Cerebellum (tissue), 4 donors: ENCODE measurements at places on chromosomes 1 and 21.

DNA sequence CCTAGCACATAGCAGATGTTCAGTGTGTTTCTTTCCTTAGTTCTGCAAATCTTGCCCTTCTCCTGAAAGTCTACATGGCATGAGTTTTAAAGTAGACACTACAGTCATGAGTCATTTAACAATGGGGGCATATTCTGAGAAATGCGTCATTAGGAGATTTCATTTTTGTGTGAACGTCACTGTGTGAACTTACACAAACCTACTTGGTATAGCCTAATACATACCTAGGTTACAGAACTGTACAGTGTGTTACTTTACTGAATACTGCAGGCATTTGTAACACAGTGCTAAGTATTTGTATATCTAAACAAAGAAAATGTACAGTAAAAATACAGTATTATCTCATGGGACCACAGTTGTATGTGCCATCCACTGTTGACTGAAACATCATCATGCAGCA is 10.0 kb downstream of the TTF2 start:
- DNase-seq, result no peak

GRCh38 chr1:59163268-59164092 is 133.4 kb upstream of the FGGY start:
- DNase-seq, result no peak

- no peak for DNase-seq
Measured at GRCh38 chr1:206608108-206608698, 4.1 kb downstream of the EIF2D start.

DNA sequence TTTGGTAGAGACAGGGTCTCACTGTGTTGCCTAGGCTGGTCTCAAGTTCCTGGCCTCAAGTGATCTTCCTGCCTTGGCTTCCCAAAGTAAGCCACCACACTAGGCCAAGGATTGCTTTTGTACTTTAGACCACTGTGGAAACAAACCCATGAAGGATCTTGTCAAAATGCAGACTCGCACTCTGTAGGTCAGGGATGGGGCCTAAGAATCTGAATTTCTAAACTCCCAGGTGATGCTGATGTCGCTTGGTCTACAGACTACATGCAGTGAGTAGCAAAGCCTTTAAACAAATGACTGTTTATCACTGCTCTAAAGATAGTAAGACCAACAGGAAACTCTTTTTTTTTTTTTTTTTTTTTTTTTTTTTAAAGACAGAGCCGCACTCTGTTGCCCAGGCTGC is 54.1 kb upstream of the MUTYH start:
- no peak for DNase-seq

DNA sequence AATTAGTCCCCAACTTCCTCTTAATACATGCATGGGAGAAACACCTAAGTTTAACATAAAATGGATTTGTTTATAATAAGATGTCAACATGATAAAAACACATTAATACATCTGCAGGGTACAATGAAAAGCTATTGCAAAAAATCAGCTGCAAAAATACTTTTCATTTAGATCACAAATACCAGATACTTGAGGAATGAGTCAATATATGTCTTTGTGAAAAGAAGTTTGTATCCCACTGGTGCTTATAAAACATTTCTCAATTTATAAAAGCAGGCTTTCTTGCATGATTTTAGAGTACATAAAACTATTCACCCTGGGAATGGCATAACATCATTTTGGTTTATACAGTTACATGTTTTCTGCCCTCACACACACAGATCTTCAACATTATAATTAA is 18.6 kb upstream of the PRKAA2 start:
- no peak for DNase-seq

DNA sequence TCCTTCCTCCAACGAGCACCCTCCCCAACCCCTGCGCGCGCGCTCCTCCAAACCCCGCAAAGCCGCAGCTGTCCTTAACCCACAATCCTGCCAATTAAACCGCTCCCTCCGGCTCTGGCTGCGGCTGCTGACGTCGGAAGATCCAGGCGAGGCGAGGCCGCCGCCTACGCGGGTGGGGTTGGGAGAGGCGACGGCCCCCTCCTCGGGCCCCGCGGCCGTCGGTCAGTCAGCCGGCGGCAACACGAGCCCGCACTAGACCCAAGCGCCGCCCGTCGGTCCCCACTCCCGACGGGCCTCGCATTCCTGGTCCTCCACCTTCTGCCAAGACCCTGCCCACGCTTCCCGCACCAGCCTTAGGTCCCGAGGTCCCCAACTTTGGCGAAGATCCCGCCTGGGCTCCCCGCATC is 75.4 kb downstream of the VWA5B1 start:
- no peak for DNase-seq

DNA sequence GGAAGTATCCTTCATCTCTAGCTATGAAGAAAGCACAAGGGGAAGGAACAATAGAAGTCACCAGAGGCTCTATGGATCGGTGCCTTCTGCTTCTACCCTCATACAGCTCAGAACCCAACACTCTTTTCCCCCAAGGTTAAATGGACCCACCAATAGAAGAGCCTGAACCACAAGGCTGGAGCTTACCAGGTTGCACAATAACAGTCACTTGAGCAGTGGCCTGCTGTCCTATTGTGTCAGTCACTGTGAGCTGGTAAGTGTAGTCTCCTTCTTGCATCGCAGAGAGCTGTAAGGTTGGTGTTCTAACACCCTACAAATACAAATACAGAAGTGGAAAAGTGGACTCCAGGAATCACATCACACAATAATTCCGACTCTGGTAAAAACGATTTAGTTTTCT is 103.0 kb downstream of the KIAA0319L start:
- DNase-seq, result no peak

- no peak for DNase-seq
Measured at GRCh38 chr1:56995414-56996100, 29.7 kb upstream of the C8B start.

GRCh38 chr21:31107871-31108270 is 69.6 kb upstream of the KRTAP19-8 start:
- no peak for DNase-seq

DNA sequence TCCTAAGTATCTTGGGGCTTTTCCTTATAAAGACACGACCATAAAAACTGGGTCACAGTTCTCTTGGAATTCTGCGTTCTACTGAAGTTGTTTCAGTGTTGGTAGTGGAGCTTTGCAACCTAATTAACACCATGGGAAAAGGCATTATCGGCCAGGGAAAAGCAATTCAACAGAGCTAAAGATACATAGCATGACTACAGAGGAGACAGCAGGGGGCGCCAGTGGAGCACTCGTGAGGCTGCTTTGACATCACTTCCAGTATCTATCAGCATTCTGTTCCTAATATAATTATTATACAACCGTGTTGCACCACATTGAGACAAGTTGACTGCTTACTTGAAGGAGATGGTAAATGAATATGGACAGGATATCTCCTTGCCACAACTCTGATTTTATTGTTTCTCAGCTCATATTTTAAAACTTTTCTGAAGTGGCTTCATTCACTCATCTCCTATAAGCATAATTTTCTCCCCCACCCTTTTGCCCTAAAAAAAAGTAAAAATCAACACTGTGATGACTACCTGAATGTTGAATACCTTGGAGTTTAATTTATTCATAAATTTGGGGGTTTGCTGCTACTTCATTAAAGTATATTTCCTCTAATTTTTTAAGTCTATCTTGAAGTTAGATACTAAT is 39.4 kb downstream of the ZP4 start:
- DNase-seq, result no peak

GRCh38 chr1:12356004-12356890 is 126.4 kb downstream of the VPS13D start:
- DNase-seq, result no peak

DNA sequence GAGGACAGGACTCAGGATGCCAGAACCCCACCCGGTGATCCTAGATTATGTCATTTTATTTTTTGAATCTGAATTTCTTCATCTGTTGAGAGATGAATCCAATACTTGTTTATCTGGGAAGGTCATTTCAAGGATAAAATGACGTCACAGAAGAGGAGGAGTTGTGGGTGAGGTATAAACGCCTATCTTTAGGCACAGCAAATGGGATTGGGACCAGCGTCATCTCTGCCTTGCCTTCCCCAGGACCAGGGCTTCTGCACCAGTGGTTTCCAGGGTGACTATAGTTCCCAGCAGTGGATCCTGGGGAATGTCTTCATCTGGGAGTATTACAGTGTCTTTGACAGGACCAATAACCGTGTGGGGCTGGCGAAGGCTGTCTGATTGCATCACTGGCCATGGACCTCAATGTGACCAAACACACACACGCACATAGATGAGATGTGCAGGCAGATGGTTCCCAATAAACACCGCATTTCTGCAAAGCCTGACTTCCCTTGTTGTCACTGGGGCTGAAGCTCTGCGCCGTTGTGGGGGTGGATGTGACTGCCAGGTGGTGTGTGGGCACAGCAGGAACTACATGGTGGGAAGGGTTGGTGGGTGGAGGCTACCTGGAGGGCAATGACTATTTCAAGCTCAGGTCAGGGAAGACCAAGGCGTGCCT is 28.1 kb downstream of the KCNA10 start:
- peak; percentile 11 for DNase-seq

DNA sequence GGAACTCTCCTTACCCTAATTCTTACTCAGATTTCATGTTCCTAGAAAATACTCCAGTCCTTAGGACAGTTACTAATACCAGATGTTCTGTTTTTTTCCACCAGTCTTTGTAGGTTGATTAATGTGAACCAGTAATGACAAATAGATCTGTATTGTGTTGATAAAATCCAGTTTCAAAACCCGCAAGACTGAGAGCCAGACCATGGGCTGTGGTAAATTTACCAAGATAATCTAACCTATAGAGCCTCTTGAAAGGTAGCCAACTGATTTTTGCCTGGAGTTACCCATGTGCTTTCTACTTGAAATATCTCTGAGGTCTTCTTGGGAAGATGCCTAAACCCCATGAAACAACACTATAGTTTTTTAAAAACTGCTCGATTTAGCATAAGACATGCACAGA is 46.5 kb upstream of the CDC7 start:
- DNase-seq, result no peak

DNA sequence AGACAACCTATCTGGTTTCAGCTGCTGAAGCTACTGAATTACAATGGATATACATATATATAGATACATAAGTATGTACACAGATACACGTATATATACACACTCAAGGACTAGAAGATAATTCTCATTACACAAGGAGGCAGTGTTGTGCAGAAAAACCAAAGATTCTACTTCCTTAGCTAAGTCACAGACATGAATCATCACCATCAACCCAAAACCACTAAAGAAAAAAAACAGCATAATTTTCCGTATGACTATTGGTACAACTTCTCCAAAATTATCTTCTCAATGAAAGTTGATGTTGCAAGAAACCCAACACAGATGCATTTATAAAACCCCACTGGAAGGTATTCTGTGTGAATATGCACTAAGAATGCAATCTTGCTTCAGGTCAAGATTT is 36.8 kb upstream of the RPF1 start:
- DNase-seq, result no peak

GRCh38 chr1:40849801-40850592 is 12.2 kb downstream of the CITED4 start:
- DNase-seq, result peak; percentile 82

GRCh38 chr1:243731301-243731891 is 118.6 kb downstream of the AKT3 start:
- no peak for DNase-seq

GRCh38 chr1:12345350-12346217 is 115.8 kb downstream of the VPS13D start:
- DNase-seq, result no peak

DNA sequence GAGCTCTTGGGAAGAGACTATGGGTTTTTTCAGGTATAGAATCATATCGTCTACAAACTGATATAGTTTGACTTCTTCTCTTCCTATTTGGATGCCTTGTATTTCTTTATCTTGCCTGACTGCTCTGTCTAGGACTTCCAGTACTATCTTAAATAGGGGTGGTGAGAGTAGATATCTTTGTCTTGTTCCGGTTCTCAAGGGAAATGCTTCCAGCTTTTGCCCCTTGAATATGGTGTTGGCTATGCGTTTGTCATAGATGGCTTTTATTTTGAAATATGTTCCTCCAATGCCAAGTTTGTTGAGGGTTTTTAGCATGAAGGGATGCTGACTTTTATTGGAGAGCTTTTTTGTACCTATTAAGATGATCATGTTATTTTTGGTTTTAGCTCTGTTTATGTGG is 170.3 kb downstream of the PTGER3 start:
- DNase-seq, result no peak

GRCh38 chr1:76218888-76219287 is 144.3 kb downstream of the ST6GALNAC3 start:
- no peak for DNase-seq
